Gastroesophageal sphincter (tissue), 4 donors: ENCODE measurements at places on chromosomes 5 and 9. TPM values are rescaled to one million over a fixed set of nuclear protein-coding genes. Genes with fewer than 3 reads are reported as not detected.

GRCh38 chr9:35566417-35566816 lies 38.6 kb upstream of the TESK1 start:
- no peak for ATAC-seq

GRCh38 chr5:132268769-132269551 lies 11.5 kb downstream of the PDLIM4 start:
- ATAC-seq: no peak

DNA sequence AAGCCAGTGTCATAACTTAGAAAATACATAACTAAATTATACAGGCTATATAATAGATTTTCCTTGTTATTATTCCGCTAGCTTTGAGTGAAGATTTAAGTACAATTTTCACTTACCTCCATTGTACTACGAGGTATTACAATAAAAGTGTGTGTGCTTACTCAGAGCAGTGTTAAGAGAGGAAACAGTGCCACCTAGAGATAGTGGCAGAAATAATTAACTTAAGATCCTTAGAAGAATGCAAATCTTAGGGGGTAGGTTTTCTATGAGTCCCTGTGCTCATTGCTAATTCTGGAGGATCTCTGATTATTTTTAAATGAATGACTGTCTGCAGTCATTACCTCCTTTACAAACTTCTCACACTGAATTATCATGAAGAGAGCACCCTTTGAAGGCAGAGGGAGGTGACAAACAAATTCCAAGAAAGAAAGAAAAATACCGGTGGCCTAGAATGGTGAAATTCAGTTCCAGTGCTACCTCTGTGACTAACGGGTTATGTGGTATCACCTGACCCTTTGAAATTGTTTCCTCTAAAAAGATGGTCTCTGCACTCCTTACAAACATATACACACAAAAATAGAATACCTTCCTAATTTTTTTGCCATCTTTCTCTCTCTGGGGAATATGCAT lies 379.8 kb downstream of the TRIM36 start:
- ATAC-seq: no peak

- ATAC-seq: no peak
These were observed 105.0 kb upstream of the WWC1 start for GRCh38 chr5:168186289-168187074.

DNA sequence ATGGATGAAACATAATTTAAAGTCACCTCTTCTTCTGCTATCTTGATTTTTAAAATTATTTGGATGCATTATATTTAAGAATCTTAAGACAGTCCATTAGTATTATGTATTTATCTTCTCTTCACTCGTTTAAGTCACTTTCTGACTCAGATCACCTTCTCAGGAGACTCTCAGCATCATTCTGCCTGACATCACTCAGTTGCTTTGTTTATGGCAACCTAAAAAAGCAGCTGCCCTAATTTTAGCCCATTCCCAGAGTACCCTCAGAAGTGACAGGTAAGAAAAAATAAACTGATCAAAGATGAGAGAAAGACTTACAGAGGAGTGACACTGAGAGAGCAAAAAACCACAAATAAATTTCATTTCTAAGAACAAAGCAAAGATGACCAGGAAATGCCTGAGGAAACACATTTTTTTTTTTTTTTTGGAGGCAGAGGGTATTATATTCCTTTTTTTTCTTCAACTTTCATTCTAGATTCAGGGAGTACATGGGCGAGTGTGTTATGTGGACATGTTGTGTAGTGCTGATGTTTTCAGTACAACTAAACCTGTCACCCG lies 140.5 kb downstream of the MUSK start:
- ATAC-seq: no peak

Gene IL7R
- 2.7 TPM for total RNA-seq

- no peak for ATAC-seq
These were observed 757 bp downstream of the NRARP start for GRCh38 chr9:137301081-137301947.
